ENCODE measurements at places on chromosomes 1 and 21.

- DNase-seq = no peak
Observed at GRCh38 chr1:71118086-71118485, 37.3 kb upstream of the ZRANB2 start.

DNA sequence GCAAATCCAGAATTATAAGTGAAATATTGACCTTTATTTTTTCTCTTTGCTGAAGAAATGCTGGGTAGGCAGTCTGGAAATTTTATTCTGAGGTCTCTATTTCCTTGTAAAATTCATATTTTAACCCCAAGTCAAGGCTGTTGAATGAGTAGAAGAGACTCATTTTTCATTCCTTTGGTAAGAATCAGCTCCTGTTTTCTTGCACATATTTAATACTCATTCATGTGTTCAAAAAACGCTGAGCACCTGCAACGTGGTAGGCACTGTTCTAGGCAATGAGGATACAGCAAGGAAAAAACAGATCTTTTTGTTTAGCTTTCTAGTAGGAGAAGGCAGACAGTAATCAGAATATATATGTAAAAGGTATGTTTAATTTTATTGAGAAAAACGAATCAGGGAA is 1.5 kb downstream of the PRKAA2 start:
- DNase-seq = no peak

- no peak for DNase-seq
Observed at GRCh38 chr1:25844536-25845337, 14.5 kb downstream of the AUNIP start.

DNA sequence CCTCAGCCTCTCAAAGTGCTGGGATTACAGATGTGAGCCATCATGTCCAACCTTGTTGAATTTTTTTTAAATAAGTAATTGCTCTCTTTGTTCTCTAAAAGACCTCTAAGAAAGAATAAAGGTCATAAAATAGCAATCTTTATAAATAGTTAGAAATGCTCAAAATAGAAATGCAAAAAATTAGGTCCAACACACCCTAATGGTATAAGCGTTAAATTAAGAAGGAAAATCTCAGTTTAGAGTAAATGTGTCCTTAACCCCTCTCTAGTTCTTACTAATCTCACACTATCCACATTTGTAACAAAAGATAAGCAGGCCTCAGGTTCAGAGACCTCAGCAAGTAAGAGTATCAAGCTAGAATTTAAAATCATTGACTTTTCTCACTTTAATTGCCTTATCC is 38.3 kb upstream of the GLIS1 start:
- no peak for DNase-seq

DNA sequence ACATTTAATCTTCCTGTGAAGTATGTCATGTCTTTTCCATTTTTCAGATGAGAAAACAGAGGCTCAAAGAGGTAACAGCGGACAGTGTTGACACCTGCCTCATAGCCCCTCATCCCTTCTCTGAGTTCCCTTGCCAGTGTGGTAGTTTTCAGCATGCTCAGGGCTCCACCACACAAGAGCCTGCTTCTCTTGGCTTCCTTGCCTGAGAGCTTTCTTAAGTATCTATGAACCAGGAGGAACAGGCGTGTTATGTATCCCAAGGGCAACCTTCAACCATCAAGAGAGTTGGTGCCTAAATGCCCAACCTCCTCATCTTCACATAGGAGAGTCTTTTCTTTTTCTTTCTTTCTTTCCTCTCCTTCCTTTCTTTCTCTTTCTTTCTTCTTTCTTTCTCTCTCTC is 5.9 kb upstream of the PAFAH2 start:
- DNase-seq = no peak

DNA sequence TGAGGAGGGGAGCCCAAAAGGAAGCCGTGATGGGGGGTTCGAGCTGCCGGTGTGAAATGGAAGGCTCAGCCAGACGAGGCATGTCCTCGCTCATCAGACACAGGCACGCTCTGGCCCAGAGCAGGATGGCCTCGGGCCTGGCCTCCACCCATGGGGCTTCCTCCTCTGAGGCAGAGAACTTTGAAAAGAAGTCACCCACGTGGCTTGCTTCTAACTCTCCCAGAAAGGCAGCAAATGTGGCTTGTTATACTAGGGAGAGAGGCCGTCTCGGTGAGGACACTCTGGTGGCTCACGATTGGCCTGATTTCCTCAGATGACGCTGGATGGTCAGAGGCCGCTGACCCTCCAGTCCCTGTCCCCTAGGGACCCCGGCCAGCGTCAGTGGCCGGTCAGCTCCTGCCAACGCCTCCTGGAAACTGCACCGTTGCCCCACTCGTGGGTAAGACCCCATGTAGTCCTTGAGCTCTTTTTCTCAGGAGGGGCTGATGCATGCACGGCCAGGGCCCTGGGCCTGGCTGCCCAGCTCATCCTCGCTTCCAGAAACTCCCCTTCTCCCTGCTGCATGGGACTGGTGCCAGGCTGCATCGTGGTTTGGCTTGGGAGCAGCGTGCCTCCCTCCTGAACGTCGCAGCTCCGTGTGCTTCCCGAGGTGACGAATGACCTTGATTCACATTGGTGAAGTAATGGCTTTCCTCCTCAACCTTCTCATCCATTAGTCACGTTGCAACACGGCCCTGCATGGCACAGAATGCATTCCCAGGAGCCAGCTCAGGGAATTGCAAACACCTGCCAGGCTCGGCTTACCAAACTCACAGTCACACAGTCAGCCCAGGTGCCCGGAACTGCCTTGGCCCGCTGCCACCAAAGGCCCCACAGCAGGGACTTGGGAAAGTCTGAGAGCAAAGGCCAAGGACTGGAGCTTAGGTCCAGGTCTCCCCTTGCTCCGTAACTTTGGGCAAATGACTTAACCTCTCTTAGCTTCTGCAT is 58.8 kb downstream of the TOMM20 start:
- no peak for DNase-seq

DNA sequence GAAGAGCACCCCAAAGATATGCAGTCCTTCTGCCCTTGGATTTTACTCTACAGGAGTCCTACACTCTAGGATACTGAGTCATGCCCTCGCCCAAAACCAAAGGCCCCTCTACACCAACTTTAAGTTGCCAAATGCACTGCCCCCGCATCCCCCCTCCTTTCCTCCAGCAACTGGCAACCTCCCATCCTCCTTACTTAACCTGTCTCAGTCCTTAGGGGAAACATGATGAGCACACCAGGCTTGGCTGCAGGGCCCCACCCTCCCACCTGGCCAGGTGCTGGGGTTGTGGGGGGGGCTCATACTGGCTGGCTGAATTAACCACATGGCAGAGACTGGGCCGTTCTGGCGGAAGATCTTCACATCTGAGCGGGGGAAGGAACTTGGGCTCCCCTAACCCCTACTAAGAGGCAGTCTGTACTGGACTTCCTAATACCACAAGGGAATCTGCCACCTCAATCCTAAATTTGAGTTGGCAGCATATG is 1.2 kb downstream of the HDGF start:
- no peak for DNase-seq

DNA sequence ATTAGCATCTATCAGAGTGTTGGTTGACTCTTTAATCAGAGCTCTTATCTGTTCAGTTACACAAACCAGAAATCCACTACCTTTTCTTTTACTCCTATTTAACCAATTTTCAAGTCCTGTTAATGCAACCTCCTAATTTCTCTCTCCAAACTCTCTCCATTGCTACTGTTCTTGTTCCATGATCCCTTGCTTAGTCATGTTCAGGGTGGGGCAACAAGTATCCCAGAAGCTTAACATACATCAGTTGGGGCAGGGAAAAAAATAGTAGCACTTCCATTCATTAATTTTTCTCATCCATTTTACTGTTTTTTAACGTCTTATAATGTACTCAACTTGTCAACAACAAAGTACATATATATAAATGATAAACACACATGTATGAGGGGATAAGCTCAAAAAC is 111.2 kb upstream of the LBR start:
- DNase-seq = no peak

GRCh38 chr21:14763695-14764064 is 217.6 kb upstream of the SAMSN1 start:
- DNase-seq = no peak

DNA sequence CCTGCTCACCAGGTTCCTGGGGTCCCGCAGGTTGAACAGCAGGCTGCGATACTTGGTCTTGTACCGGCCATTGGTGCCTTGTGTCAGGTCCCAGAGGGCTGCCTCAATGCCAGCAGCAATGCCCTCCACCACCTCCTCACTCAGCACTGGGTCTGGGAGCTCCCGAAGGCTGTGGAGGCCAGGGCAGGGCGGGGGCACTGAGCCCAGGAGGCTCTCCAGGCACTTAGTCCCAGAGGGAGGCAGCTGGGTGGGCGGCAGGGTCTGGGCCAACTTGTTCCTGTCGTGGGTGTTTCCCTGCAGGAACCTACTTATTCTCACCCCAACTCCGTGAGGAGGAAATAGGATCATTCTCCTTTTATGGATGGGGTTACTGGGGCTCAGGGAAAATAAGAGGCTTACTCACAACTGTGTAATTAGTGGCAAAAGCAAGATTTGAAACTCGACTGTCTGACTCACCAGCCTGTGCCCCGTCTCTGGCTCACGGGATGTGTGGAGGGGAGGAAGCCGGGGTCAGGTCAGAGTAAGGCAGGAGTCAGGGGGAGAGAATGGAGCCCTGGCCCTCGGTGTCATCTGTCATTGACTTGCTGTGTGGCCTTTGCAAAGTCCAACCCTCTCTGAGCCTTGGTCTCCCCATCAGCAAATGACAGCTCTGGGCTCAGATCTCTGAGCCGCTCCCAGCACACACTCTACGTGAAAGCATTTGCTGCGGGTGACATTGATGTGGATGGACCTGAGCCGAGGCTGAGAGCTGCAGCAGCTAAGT is 17.2 kb downstream of the SPOCD1 start:
- no peak for DNase-seq

GRCh38 chr1:203769505-203770343 is 4.7 kb downstream of the LAX1 start:
- no peak for DNase-seq

- DNase-seq = no peak
Observed at GRCh38 chr21:41396558-41397075, 29.4 kb upstream of the MX1 start.

DNA sequence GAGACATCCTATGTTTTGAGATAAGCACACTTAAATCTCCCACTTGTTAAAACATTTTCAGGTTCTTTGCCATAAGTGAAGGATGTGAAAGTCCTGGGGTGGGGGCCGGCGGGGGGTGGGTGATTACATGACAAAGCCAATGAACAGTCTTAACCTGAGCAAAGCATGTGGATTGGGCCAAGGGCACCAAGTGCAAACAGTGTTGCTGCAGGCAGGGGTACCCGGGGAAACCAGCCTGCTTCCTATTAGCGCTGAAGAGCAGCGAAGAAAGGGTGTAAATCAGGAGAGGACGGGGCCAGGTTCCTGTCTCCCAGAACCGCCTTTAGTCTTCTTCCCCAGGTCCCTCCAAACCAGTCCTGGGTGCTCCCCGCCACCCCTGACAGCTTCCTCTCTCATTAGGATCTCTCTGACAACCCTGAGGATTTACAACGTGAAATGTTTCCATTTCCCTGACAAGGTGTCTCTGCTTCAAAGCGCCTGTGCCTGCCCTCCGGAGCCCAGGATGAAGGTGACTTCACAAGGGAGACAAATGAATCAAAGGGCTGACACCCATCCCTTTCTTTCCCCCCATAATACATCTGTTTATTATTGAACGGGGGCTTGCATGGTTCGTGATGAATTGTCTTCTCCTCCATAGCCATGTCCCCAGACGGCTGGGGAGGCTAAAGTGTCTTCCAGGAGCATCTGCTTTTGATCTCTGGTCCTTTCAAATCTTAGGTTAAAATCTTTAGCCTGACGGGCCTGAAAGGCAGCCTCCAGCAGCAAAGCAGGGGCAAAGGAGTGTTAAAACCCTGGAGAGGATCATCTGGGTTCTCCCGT is 109.5 kb downstream of the TRABD2B start:
- no peak for DNase-seq
